ENCODE measurements at places on chromosomes 16 and 17.
A peak's percentile ranks its signal among the peaks of the same experiment; 100 is the strongest.

DNA sequence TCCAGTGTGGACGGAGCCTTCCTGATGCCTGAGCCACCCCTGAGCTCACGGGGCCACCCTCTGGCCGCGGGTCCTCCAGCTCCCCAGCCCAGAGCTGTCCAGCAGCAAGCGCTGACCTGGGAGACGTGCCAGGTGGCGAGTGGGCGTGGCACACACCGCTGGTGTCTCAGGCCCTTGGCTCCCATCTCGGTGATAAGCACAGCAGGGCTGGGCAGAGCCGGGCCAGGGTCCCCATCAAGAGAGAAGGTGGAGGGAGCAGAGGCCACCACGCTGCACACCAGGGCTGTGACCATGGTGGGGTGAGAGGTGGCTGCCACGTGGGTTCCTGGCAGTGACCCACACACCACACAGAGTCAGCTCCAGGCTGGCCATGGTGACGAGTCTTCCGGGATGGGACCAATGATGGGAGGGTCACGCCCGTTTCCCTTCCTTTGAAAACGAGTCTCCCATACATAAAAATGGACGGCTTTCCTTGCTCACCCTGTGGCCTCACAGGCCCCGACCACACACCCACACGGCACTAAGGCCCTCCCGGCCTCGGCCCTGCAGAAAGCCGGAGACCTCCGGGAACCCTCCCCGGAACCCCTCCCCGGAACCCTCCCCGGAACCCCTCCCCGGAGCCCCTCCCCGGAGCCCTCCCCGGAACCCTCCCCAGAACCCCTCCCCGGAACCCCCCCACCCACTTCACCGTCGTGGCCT, 16.8 kb downstream of the UTS2R start:
- no peak for DNase-seq

DNA sequence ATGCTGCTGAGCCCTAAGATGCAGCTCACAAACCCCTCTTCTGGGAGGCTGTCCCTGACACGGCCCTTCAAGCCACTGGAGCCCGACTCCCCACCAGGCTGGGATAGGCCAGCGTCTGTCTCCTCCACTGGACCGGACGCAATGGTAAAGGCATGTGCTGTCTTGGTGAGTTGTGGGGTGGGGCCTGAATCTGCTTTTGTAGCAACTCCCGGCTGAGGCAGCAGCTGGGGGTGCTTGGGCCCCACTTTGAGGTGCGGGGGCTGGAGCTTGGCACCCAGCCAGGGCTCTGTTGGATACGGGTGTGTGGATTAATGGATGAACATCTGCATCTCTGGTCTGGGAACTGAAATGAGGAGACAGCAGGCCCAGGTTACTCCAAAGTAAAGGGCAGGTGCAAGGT, 3.5 kb upstream of the NLRC3 start:
- DNase-seq, result no peak

- no peak for DNase-seq
Measured at GRCh38 chr17:75506134-75506533, 9.2 kb downstream of the CASKIN2 start.

DNA sequence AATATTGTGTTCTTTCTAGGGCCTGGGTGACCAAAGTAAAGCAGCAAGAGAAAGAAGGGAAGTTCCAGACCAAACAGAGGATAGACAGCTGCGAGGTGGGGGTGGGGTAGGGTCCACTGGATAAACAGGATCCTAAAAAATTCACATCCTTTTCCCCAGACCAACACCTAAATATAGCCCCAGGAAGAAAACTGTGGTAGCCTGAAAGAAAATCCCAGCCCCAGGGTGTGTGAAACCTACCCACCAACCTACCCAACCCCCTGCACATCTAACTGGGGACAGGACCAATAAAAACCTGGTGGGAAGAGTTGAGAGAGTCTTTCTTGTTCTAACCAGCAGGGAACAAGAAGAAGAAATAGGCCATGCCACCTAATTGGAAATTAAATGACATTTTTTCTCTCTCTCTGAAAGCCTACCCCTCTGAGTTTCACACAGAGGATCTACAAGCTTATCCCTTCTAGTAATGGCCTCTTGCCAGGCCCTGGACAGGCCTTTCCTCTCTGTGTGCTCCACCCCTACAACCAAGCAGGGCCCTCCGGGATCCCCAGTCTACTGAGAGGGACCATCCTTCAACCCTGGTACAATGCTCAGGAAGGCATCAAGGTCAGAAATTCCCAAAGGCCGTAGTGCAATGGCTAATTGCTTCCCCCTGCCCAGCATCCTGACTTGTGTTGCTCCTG, 12.0 kb downstream of the MYO18A start:
- no peak for DNase-seq

DNA sequence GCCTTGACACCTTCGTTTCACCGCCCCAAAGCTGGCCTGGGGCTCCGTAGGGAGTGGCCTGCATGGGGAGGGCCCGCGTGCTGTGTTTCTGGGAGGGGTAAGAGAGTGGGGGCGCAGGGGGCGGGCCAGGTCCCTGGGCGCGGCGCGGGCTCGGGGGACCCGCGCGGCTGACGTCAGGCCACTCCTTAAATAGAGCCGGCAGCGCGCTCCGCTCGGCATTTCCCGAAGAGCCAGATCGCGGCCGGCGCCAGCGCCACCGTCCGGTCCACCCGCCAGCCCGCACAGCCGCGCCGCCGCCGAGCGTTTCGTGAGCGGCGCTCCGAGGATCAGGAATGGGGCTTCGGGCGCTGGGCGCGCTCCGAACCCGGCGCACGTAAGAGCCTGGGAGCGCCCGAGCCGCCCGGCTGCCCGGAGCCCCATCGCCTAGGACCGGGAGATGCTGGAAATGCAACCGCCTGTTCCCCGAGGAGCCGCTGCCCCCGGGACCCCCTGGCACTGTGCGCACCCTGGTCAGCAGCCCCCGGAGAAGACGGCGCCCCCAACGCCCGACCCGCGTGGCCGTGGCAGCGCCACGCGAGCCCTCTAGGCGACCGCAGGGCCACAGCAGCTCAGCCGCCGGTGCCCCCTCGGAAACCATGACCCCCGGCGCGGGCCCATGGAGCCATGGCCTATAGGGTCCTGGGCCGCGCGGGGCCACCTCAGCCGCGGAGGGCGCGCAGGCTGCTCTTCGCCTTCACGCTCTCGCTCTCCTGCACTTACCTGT, at the start of gene HS3ST2:
Gene HS3ST2, plus strand, starts transcription at position 215 of the 763 bp plus-strand sequence. Its CDS starts 449 bp downstream, at position 664.
- DNase-seq, result no peak

DNA sequence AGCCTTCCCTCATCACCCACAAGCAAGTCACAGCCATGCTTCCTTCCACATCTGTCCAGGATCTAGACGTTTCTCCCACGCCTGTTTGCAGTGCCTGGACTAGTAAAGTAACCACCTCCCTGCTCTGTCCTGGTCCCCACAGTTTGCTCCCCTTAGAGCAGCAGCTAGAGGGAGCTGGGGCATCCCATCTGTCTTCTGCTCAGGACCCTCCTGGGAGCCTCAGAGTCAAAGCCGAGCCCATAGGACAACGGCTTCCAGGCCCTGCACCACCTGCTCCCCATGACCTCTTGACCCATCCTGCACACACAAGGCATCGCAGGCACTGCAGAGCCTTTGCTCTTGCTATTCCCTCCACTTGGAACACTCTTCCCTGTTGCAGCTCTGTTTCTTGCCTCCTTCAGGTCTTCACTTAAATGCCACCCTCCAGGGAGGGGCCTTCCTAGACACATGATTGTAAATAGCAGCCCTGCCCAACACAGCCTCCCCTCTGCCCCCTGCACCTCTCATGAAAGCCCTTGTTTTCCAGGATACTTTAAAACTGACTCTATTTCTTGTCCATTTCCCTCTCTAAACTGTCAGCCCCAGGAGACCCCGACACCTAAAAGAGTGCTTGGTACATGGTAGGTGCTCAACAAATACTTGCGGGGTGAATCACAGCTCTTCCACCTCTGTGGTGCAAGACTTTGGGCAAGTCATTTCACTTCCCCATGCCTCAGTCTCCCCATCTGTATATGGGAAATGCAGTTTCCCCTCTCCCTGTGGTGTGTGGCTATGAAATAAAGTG, 3.1 kb downstream of the NATD1 start:
- no peak for DNase-seq

DNA sequence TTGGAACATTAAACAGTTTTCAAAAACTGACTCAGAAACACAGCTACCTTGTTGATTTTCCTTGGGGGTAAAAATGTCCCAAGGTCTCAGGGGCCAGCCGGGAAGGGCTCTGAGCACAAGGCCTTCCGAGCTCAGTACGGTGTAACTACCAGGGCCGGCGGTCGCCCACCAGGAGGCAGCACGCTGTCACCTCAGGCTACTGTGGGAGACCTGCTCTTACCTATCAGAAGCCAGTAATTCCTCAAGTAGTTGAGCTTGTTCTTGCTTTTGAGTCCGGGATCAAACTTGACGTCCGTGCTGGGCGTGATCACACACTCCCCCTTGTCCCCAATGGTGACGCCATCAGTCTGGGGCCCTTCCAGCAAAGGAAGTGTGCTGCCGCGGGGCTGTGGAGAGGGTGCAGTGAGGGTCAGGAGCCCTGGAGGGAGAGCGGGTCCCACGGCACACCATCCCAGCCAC, 43.4 kb upstream of the ICAM2 start:
- peak; percentile 49 for DNase-seq

GRCh38 chr16:31022544-31023251, 10.7 kb upstream of the STX4 start:
- DNase-seq, result no peak

DNA sequence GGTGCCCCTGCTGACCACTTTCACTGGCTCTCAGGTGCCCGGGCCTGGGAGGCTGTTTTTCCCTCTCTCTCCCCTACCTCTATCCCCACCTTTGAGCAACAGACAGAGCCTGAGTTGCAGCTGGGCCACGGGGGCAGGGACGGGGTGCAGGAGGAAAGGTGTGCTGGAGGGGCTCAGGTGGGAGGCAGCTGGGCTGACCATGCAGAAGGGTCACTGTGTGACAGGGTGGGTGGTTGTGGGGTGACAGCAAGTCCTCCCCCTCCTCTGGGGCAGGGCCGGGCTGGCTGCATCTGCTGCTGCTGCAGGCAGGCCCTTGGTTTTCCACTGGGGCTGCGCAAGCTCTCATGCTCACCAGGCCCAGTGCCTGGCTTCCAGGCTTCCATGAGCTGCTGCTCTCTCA, 6.6 kb downstream of the ZNF319 start:
- DNase-seq, result no peak

DNA sequence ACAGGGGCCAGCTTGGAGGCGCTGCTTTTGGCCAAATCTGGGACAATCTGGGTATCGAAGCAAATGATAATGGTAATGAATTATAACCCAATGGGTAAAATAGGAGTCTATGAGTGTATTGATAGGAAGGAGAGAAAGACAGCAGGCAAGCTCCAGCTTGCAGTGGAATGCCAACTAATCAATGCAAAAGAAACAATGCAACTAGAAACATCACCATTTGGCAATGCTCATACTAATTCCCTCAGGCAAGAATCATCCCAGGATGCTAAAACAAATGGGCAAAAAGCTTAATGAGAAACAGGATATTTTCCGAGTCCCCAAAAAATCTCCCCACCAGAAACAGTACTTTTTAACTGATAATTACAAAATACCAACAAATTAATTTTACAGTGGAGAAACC, 64.7 kb downstream of the ADCY9 start:
- no peak for DNase-seq

GRCh38 chr17:65742403-65743307, 181.2 kb upstream of the AXIN2 start:
- DNase-seq, result no peak

DNA sequence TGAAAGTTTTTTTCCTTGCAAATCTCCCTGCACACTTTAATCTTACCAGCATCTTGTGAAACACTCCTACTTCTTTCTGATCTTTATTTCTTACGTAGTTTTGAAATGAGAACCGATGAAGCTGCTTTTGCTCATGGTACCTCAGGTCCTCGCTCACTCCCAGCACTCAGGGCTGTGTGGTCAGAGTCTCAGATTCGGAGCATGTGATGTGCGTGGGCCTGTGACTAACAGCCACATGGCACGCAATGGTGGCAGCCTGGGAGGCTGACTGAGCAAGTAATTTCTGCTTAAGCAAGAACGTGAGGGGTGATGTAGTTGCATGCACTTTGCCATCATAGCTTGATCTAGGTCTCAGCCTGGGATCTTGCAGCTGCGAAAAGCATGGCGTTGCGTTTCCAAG, 624.3 kb downstream of the MAF start:
- no peak for DNase-seq

DNA sequence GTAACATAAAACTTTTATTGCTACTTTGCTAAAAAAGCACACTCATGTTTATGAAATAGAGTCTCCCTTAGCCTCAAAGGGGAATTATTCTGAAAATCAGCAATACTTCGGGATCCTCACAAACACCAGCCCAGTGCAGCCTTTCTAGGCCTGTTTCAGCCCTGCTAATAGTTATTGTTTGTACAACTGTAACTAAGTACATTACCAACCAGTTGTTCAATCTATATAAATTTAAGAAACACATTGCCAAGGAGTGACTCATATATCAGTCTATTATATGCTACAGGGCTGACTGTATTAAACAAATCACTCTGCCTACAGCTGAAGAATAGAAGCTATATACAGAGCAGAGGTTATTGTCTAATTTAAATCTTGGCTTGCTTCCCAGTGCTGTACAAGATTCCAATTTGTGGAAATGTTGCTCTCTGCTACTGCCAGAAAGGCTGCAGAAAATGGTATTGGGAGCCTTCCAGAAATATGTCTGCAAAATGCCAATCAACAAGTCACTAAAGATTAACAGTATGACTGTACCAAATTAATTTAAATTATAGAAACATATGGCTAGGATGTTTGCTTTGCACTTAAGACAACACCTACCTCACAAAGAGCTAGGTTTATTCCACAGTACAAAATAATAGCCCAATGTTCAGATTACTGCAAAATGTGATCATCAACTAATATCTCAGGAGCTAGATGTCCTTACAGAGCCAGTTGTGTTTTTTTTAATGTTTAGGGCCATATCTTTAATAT, 49.7 kb downstream of the TOX3 start:
- no peak for DNase-seq

- DNase-seq, result no peak
Measured at GRCh38 chr16:31094088-31094423, 541 bp downstream of the VKORC1 start.

GRCh38 chr16:82432261-82432660, 194.5 kb upstream of the CDH13 start:
- peak; percentile 21 for DNase-seq

- DNase-seq, result peak; percentile 47
Measured at GRCh38 chr17:3843935-3844516, 2.0 kb downstream of the NCBP3 start.

DNA sequence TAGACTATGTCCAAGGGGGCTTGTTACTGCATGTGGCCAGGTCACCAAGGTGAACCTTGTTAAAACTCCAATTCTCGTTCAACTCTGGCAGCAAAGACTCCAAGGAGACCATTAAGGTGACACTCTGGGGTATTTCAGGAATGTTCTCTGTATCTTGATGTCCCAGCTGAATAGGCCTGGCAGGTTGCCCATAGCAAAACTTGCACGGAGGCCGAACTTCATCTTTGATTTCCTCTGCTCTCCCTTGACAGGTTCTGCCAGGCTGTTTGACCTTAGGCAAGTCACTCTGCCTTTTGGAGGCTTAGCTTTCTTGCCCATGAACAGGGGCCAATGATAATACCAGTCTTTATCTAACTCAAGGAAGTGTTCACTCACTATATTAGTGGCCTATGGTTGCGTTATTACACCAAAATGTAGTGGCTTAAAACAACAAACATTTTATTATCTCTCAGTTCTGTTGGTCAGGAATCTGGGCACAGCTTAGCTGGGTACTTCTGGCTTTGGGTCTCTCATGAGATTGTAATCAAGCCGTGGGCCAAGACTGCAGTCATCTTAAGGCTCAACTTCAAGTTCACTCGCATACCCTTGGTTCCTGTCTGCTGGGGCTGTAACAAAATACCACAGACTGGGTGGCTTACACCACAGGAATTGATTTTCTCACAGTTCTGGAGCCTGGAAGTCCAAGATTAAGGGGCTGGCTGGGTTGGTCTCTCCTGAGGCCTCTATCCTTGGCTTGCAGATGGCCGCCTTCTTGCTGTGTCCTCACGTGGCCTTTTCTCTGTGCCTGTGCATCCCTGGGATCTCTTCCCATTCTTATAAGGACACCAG, 168.5 kb downstream of the UTP18 start:
- DNase-seq, result no peak

GRCh38 chr16:75244844-75245758, 6.3 kb downstream of the BCAR1 start:
- DNase-seq, result no peak
